ENCODE measurements at places on chromosomes 1 and 21.

- peak; percentile 7 for DNase-seq
Observed at GRCh38 chr1:197268012-197268411, at the start of gene CRB1. Gene CRB1, plus strand, starts transcription at chr1:197268252. Its CDS starts 161 bp downstream, at chr1:197268413.

DNA sequence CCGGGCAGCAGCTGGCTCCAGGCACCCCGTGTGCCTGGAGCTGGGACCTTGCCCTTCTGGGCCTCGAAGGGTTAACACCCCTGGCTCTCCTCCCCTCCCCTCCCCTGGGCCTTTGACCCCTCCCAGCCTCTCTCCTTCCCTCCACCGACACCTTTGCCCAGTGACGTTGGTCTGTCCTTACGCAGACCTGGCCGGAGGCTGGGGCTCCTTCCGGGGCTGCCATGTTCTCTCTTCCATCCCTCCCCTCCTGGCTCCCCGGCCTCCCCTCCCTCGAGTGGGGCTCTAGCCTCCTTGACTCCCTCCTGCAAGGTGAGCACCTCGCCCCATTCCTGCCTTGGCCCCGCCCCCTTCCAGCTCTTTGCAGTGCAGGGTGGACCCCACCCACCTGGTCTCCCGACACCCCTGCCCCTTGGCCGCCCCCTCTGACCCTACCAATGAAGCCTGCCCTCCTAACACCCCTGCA is at the start of gene TMEM82:
Gene TMEM82, plus strand, starts transcription at position 161 of the 463 bp plus-strand sequence. Its CDS starts 61 bp downstream, at position 222.
- DNase-seq, result no peak

DNA sequence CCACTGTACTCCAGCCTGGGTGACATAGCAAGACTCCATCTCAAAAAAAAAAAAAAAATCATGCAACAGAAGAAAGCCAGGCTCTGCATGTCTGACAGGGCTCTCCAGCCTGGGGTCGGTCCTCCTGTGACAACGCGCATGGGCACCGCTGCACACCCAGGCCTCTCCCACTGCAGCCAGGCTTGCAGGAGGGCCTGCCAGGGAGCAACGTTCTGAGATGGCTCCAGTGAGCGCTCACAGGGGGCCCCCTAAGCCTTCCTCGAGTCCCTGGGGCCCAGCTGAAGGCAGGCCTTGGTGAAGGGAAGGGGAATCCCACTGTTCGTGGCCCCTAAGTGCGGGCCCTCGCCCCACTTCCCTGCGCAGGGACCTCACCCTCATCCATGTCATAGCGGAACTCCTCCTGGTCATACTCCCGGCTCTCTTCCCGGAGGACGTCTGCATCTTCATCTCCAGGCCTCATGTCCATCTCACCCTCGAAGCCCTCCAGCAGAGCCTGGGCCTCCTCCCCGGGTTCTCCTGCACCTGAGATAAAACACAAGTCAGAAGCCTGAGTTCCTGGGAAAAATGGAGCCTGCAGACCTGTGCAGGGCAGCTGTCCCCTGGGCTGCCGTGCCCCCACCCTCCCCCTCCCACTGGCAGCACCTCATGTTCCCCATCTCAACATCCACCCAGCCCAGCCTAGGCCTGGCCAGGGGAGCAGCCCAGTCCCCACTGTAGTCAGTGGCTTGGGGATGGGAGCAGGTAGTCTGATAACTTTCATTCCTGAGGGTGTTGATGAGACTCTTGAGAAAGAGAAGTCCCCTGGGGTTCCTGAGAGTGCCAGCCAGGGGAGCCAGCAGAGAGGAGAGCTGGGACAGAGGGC is 20.3 kb downstream of the RSPH1 start:
- DNase-seq, result no peak

DNA sequence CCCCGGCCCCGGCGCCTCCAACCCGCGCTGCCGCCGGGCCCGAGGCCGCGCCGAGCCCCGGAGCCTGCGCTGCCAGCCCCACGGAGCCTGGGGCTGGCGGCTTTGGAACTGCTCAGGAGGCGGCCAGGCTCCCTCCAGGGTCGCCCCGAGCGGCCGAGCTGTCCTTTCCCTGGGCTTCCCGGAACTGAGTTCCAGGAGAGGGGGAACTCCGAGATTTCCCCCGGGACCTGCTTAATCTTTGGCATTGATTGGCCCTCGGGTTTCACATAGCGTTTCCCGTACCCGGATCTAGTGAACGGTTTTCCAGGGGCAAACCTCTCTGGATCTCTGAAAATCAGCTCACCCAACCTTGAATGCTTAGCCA is 504 bp downstream of the H6PD start:
- DNase-seq, result peak; percentile 52

All from NCI-H1105 (cell line).